ENCODE measurements at places on chromosomes 16 and 17.
A peak's percentile ranks its signal among the peaks of the same experiment; 100 is the strongest.

GRCh38 chr17:44502598-44503146, 534 bp downstream of the GPATCH8 start:
- H3K4me1 ChIP-seq: peaks cover 50% of the 10 kb centered on the region
- H3K4me3 ChIP-seq: peak overlapping the region; percentile 67
- peak overlapping the region; percentile 90 for H3K27ac ChIP-seq
- no peaks in the 10 kb centered on the region for H3K36me3 ChIP-seq
- H3K27me3 ChIP-seq: no peaks in the 10 kb centered on the region
- peak; percentile 66 for DNase-seq

- H3K4me3 ChIP-seq: no peak overlapping the region
- no peak overlapping the region for H3K27ac ChIP-seq
- H3K27me3 ChIP-seq: no peaks in the 10 kb centered on the region
- H3K4me1 ChIP-seq: no peaks in the 10 kb centered on the region
Measured at GRCh38 chr16:76373998-76374397, 96.8 kb downstream of the CNTNAP4 start.

GRCh38 chr16:68636064-68636560, 9.0 kb upstream of the CDH3 start:
- no peak overlapping the region for H3K27ac ChIP-seq
- H3K4me1 ChIP-seq: peaks cover 5% of the 10 kb centered on the region
- H3K4me3 ChIP-seq: no peak overlapping the region

DNA sequence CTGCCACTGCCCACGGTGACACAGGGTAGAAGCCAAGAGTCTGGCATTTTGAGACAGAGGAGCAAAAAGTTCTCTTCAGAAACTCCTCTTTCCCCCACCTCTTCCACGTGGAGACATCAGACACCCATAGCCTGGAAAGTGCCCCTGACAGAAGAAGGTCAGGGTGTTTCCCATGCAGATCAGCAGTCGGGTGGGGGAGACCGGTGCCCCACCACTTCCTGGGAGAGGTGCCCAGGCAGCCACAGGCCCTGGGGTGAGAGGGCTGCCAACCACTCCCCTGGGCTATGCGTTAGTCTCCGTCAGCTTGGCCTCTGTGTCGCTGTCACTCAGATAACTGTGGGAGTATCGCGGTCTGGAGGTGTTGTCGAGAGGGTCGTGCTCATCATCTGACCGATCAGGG, 31.5 kb downstream of the PIPOX start:
- H3K36me3 ChIP-seq: no peaks in the 10 kb centered on the region
- no peak overlapping the region for H3K27ac ChIP-seq
- no peak overlapping the region for H3K4me3 ChIP-seq
- no peaks in the 10 kb centered on the region for H3K27me3 ChIP-seq

GRCh38 chr17:43216369-43216761, 4.7 kb downstream of the TMEM106A start:
- peak; percentile 50 for DNase-seq
- no peaks in the 10 kb centered on the region for H3K27me3 ChIP-seq
- H3K4me3 ChIP-seq: no peak overlapping the region
- H3K4me1 ChIP-seq: peaks cover 17% of the 10 kb centered on the region

GRCh38 chr17:65362826-65363225, 198.6 kb downstream of the AXIN2 start:
- DNase-seq: no peak
- H3K36me3 ChIP-seq: no peaks in the 10 kb centered on the region
- H3K4me3 ChIP-seq: no peak overlapping the region

- no peak for DNase-seq
- no peaks in the 10 kb centered on the region for H3K36me3 ChIP-seq
Measured at GRCh38 chr17:36213695-36214094, 2.8 kb downstream of the CCL4L2 start.

DNA sequence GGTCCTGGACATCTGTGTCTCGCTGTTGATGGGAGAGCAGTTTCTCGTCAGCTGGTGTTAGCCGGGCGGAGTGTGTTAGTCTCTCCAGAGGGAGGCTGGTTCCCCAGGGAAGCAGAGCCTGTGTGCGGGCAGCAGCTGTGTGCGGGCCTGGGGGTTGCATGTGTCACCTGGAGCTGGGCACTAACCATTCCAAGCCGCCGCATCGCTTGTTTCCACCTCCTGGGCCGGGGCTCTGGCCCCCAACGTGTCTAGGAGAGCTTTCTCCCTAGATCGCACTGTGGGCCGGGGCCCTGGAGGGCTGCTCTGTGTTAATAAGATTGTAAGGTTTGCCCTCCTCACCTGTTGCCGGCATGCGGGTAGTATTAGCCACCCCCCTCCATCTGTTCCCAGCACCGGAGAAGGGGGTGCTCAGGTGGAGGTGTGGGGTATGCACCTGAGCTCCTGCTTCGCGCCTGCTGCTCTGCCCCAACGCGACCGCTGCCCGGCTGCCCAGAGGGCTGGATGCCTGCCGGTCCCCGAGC, 17.9 kb downstream of the GAA start:
- peak; percentile 53 for DNase-seq
- no peak overlapping the region for H3K27ac ChIP-seq
- no peaks in the 10 kb centered on the region for H3K27me3 ChIP-seq

- H3K4me3 ChIP-seq: no peak overlapping the region
- H3K27ac ChIP-seq: no peak overlapping the region
- peaks cover 6% of the 10 kb centered on the region for H3K4me1 ChIP-seq
- DNase-seq: no peak
- no peaks in the 10 kb centered on the region for H3K36me3 ChIP-seq
Measured at GRCh38 chr17:80468781-80469493, 7.5 kb downstream of the NPTX1 start.

GRCh38 chr16:48860341-48860740, 250.4 kb upstream of the N4BP1 start:
- H3K27me3 ChIP-seq: no peaks in the 10 kb centered on the region
- H3K27ac ChIP-seq: no peak overlapping the region
- no peak overlapping the region for H3K4me3 ChIP-seq
- no peaks in the 10 kb centered on the region for H3K4me1 ChIP-seq
- no peaks in the 10 kb centered on the region for H3K36me3 ChIP-seq

GRCh38 chr16:7601100-7601499, 268.5 kb downstream of the RBFOX1 start:
- no peaks in the 10 kb centered on the region for H3K36me3 ChIP-seq
- H3K4me1 ChIP-seq: no peaks in the 10 kb centered on the region
- H3K27ac ChIP-seq: no peak overlapping the region

GRCh38 chr17:28983286-28984230, 22.3 kb downstream of the SEZ6 start:
- DNase-seq: no peak
- no peak overlapping the region for H3K4me3 ChIP-seq
- no peak overlapping the region for H3K27ac ChIP-seq

- no peak overlapping the region for H3K27ac ChIP-seq
- H3K36me3 ChIP-seq: no peaks in the 10 kb centered on the region
- no peaks in the 10 kb centered on the region for H3K4me1 ChIP-seq
Measured at GRCh38 chr16:50261707-50262235, 4.6 kb upstream of the ADCY7 start.

GRCh38 chr17:38747463-38748148, 530 bp downstream of the PCGF2 start:
- no peak for DNase-seq
- H3K27ac ChIP-seq: peak overlapping the region; percentile 94
- peak overlapping the region; percentile 82 for H3K4me3 ChIP-seq

- no peak overlapping the region for H3K4me3 ChIP-seq
- no peaks in the 10 kb centered on the region for H3K4me1 ChIP-seq
- peaks cover 12% of the 10 kb centered on the region for H3K27me3 ChIP-seq
- no peaks in the 10 kb centered on the region for H3K36me3 ChIP-seq
- peak; percentile 14 for DNase-seq
- no peak overlapping the region for H3K27ac ChIP-seq
Measured at GRCh38 chr17:77915594-77916021, 42.9 kb upstream of the TNRC6C start.

DNA sequence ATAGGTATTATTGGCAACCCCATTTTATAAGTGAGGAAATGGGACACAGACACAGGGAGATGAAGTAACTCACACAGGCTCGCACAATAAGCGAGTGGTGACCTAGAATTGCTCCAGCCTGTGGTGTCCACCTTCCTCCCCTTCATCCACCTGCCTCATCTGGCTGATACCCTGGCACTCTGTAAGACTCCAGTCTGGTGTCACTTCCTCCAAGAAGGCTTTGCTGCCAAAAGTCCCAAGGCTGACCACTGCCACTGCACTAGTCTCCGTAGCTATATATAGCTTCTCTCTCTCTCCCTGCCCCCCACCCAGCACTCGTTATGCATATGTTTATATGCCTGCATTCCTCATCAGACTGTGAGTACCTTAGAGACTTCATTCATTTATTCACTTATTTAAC, 66.1 kb upstream of the SREBF1 start:
- no peak overlapping the region for H3K4me3 ChIP-seq
- H3K27ac ChIP-seq: no peak overlapping the region
- no peak for DNase-seq
- no peaks in the 10 kb centered on the region for H3K27me3 ChIP-seq
- no peaks in the 10 kb centered on the region for H3K36me3 ChIP-seq

GRCh38 chr17:62791235-62791734, 16.8 kb downstream of the MARCHF10 start:
- H3K27me3 ChIP-seq: no peaks in the 10 kb centered on the region
- no peak for DNase-seq
- no peaks in the 10 kb centered on the region for H3K4me1 ChIP-seq
- no peaks in the 10 kb centered on the region for H3K36me3 ChIP-seq
- H3K27ac ChIP-seq: no peak overlapping the region

DNA sequence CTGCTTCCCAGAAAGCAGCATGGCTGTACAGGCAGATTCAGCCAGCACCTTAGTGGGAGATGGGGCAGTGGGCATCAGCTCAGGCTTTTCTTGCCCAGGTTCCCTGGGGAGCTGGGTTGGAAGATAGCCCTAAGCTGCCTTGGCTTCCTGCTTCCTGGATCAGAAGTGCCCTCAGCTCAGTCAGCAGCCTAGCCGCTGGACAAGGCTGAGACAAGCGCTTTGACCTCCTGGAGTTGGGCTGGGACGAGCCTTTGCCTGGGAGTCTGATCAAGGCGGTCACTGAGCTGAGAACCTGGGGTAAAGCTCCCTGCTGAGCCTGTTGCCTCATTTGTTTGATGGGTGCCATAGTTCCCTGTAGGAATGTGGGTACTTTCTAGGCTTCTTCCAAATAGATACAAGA, 190.0 kb downstream of the RAB11FIP4 start:
- H3K4me3 ChIP-seq: peak overlapping the region; percentile 16
- peak overlapping the region; percentile 79 for H3K27ac ChIP-seq
- no peaks in the 10 kb centered on the region for H3K27me3 ChIP-seq
- DNase-seq: no peak

DNA sequence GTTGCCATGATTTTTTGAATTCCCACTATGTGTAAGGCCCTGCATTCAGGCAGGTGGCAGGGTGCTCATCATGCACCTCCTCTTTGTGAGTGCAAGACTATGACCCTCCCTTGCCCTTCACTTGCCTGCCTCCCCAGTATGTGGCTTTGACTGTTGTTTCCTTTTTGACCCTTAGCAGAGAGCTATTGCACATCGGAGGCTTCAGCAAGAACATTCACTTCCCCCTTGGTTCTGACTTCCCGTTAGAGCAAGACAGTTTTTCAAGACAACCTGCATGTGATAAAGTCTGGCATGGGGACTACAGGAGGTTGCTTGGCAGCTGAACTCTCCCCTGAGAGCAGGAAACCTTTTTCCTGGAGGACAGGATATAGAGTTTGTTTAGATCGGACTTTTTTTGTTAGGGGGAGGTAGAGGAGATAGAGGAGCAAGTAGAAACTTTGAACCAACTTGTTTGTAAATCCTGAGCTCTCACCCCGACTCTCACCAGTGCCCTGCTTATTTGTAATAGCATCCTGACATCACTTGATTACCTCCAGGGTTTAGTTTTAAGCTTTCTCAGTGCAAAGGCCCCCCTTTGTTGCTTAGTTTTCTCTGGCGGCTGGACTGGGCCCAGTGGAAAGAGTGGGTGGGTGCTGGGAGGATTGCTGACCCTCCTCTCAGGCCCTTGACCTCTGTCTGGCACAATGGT, 34.3 kb downstream of the LIMD2 start:
- no peaks in the 10 kb centered on the region for H3K4me1 ChIP-seq
- H3K27me3 ChIP-seq: no peaks in the 10 kb centered on the region
- H3K4me3 ChIP-seq: no peak overlapping the region
- peak overlapping the region; percentile 41 for H3K27ac ChIP-seq
- DNase-seq: no peak
- H3K36me3 ChIP-seq: peaks cover 10% of the 10 kb centered on the region

DNA sequence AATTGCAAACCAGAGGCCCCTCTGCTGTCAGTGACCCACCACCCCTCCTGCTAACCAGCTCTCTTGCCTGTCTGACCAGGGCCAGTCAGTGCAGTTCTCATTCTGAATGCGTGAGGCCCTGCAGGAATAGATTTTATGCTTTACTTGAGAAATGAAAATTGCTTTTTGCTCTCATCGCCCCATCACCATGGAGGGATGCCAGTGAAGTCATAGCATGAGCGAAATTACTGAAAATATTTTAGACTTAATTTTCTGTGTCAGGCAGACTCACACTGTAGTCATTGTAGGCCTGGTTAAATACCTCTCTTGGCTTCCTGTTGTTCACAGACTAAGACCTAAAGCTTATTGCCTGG, 490.5 kb upstream of the CDH5 start:
- no peaks in the 10 kb centered on the region for H3K36me3 ChIP-seq
- H3K27ac ChIP-seq: no peak overlapping the region
- DNase-seq: no peak

GRCh38 chr16:3086596-3087242, 12.4 kb downstream of the ZSCAN10 start:
- no peaks in the 10 kb centered on the region for H3K4me1 ChIP-seq
- H3K36me3 ChIP-seq: no peaks in the 10 kb centered on the region
- peak overlapping the region; percentile 44 for H3K27ac ChIP-seq
- DNase-seq: no peak

DNA sequence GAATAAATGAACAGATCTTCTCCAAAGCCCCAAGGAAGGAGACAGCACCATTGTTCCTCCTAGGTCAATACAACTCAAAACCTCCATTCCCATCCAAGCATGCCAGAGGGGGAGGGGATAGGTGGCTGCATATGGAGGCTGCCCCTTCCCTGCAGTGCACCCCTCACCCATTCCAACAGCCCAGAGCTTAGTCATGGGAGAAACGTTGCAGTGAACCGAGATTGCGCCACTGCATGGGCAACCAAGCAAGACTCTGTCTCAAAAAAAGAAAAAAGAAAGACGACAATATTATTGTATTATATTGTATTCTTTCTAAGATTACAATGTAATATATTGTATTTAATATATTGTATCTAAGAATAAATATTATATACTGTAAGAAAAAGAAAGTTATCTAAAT, 36.4 kb upstream of the CD300E start:
- H3K27ac ChIP-seq: no peak overlapping the region
- H3K36me3 ChIP-seq: no peaks in the 10 kb centered on the region
- peaks cover 2% of the 10 kb centered on the region for H3K27me3 ChIP-seq
- no peak overlapping the region for H3K4me3 ChIP-seq
- H3K4me1 ChIP-seq: no peaks in the 10 kb centered on the region

GRCh38 chr17:56173026-56173425, 19.8 kb downstream of the ANKFN1 start:
- H3K27ac ChIP-seq: peak overlapping the region; percentile 64
- no peaks in the 10 kb centered on the region for H3K36me3 ChIP-seq
- no peaks in the 10 kb centered on the region for H3K27me3 ChIP-seq

- H3K27me3 ChIP-seq: no peaks in the 10 kb centered on the region
- peak overlapping the region; percentile 70 for H3K27ac ChIP-seq
- no peaks in the 10 kb centered on the region for H3K4me1 ChIP-seq
- no peaks in the 10 kb centered on the region for H3K36me3 ChIP-seq
Measured at GRCh38 chr17:43614561-43614960, 47.2 kb downstream of the MEOX1 start.
